ENCODE measurements at places on chromosomes 12 and 14.

DNA sequence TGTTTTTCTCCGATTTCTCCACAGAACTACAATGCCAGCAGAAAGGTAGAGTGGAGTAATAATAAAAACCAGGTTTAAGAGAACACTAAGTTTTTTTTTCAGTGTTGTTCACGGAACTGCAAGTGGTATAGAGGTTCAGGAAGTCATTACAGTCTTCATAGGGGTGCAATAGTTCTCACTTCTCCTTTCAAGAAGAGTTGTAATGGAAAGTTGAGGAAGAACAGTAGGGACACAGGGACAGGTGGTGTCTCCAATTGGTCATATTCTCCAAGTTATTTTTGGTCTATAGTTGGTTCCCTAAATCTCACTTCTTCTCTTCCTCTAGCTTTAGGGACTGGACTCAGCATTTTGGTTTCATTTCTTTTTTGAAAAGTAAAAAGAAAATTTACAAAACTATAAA is 894.0 kb downstream of the NRXN3 start:
- no peak for DNase-seq

DNA sequence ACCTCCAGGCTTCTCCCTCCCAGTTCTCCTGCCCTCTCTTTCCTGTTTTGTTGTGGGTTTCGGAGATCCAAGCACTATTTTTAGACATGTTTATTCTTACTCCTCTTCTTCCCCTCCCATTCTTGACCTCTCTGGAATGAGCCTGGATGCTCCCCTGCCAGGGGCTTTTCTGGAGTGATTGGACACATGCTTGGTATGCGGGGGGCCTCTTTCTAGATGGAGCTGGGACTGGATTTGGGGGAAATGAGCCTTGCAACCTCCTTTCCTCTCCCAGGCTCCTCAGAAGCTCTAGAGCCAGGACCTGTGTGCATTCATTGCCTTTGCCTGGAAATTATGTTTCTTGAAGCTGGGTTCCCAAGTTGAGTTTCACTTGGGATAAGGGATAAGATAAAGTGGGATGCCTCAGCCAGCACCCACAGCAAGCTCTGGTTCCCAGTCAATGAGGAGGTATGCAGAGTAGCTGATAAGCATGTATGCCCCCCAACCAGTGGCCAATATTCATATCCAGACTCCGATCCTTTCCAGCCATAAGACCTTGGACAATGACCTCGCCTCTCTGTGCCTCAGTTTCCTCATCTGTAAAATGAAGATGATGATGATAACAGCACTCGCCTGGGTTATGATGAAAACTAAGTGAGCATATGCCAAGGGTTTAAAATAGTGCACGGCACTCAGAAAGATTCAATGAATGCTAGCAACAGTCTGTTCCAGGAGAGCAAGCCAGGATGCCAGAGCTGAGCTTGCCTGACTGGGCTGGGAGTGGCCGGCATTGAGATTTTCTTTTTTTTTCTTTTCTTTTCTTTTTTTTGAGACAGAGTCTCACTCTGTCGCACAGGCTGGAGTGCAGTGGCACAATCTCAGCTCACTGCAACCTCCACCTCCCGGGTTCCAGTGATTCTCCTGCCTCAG is 97.8 kb downstream of the SCARB1 start:
- no peak for DNase-seq

DNA sequence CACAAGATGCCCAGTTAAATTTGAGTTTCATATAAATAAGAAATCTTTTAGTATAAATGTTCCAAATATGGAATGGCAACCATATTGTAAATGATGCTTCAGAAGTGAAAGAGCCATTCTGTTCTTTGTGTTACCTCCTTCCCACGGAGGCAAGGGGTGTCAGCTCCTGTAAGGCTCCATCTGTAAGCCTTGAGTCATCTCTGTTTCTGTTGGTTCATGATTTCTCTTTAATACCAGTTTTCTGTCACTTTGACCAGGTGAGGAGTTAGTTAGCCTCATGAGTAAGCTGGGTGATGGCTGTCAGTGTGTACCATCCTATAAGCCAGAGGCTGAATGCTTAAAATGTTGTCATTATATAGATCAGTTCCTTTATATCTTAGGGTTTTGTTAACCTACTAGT is 61.9 kb downstream of the TMEM30B start:
- no peak for DNase-seq

GRCh38 chr12:82874945-82875344 is 188.2 kb downstream of the TMTC2 start:
- no peak for DNase-seq

DNA sequence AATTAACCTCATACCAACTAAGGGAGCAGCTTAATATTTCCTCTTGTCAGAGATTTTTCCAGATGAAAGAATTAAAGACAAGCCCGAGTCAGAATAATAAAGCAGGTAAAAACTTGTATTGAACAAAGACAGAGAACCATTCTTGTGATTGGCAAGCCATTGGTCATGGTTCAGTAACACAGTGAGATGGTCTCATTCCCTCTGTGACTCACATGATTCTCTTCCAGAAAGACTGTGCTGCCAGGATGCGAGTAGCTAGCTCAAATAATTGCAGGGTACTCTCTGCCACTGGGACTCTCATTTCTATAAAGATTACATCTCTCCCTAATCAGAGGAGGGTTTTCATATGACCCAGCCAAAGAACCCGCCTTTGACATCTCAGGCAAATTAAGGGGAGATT is 179.4 kb downstream of the PHLDA1 start:
- no peak for DNase-seq

- DNase-seq, result no peak
Measured at GRCh38 chr12:66055837-66056319, 74.7 kb downstream of the LLPH start.

DNA sequence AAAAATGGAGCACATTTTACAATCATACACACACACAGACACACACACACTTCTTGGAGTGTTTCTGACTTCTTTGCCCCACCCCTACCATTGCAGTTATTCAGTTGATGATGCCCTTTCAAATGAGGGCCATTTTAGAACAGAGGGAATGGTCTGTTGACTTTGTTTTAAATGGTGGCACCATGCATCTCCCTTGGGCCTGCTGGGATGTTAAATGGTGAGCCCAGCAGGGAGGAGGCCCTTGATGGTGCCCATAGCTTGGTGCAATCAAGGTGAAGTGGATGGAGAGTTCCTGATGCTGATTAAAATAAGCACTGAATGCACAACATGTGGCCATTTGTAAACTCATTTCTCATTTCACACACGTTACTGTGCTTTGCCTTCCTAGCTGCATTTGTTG is 13.3 kb downstream of the C12orf75 start:
- DNase-seq, result no peak

DNA sequence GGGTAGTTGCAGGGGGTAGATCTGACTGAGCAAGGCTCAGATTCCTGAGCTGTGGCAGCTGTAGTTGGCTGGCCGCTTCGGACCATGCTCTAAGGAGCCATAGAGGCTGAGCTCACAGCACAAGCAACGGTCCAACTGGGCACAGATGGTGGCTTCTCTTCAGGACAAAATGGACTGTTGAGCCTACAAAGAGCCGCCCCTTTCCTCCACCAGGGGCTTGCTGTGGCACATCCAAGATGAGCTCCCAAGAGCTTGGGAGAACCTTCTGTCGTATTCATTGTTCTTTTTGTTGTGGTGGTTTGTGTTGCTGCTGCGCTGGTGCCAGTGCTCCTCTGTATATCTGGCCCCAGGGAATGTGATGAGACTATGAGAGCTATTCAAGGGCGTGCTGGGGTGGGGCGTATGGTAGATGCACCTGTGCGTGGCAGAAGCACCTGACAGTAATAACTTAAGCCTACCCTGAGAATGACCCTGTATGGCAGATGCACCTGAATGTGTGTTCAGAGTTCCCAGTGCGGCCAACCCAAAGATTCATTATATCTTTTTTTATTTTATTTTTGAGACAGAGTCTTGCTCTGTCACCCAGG is 17.8 kb upstream of the LGALS3 start:
- no peak for DNase-seq

DNA sequence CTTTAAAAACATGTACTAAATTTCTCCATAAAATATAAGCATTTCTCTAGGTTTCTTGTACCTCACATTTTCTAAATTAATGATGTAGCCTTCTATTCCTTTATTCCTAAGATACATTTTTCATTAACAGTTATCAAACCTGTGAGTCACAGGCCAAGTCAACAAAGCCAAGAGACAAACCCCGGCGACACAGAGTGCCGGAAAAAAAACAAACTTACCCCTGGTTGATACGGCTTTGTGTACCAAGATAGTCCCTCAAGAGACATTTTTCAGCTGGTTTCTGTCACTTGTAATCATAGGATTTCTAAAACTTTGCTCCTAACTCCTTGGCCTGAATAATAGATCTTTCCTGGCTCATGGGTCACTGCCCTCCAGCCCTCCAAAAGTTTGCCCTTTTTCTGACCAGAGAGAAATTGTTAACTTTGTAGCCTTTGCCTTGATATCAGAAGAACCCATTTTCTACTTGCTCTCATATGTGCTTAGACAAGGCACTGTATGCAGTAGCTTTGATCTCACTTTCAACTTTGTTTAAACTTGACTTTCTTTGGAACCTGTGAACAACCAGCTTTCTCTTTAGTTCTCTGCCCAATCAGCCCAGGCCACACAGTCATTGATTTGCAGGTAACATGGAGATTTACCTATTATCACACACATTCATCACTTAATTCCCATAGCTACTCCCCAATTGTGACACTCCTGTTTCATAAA is 172.2 kb downstream of the PRKD1 start:
- DNase-seq, result no peak

GRCh38 chr12:116060764-116061163 is 216.7 kb downstream of the MED13L start:
- DNase-seq, result no peak

GRCh38 chr14:38999949-39000348 is 103.1 kb downstream of the SEC23A start:
- no peak for DNase-seq

DNA sequence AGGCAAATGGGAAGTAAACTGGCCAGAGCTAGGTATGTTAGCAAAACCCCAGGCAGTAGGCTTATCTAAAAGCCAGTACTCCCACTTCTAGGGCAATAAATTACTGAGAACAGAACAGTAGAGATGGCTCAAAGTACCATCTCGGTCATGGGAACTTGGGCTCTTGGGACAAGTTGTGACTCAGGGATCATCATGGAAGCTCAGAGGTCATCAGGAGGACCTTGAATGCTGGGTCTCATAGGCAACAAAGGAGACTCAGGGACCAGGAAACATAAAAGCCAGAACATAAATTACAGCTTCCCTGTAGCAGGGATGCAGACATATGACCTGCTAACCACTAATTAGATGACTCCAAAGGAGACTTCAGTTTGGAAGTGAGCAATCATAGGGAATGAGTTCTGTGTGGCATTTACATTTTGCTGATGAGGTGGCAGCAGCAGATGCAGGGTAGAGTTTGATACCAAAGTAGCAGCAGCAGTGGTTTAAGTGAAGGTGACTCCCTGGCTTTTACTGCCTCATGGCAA is 97.6 kb upstream of the SCAF11 start:
- DNase-seq, result no peak

DNA sequence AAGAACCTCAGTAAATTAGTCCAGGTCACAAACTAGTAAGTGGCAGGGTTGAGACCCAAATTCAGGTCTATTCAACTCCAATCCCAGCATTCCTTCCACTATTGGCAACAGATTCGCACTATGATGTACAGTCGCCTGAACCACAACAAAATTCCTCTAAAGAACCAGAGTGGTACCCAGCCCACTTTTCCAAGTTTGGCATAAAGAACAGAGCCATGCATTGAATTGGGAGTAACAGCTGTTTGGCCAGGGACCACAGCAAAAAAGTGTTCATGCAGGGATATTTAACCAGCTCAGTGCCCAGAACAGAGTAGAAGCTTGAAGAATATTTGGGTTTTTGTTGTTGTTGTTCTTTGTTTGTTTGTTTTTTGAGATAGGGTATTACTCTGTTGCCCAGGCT is 9.7 kb downstream of the TC2N start:
- no peak for DNase-seq

DNA sequence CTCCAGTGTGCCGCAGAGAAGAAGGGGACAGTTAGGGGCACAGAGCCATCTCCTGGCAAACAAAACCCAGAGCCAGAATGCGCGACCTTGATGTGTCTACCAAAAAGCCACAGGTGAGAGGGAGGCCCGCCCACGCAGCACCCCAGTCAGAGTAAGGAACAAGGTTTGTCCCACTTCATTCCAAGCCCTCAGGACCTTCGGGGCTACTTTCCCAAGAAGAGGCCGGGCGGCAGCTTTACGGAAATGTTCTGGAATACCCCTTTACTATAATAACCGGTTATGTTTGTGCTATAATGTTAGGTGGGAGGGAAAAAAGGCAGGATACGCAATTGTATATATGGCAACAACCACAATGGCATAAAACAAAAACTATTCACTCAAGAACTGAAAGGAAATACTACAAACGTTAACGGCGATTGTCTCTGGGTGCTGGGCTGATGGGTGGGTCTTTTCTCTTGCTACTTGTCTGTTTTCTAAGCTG is 12.3 kb downstream of the CCDC88C start:
- no peak for DNase-seq

DNA sequence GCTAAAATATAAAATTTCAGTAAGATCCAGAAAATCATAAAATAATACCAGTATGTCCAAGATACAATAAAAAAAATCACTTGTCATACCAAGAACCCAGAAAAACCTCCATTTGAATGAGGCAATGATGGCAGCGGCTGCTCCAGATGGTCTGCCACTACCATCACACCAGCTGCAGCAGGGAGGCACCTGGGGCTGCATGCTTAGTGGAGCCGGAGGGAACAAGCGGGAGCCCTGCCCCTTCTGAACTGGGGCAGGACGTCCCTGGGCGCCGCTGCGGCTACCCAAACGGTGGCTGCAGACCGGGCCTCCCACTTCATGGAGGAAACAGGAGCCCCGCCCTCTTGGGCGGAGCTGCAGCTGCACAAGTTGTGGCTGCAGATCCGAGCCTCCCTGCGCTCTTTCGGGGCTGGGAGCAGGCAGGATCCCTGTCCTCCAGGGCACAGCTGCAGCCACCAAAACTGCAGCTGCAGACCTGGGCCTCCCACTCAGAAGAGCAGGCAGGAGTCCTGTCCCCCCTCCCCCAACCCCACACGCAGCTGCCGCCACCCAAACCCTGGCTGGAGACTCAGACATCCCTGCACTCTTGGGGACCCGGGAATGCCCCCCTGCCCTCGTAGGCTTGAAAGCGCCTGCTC is 36.1 kb upstream of the OR5AU1 start:
- DNase-seq, result no peak

DNA sequence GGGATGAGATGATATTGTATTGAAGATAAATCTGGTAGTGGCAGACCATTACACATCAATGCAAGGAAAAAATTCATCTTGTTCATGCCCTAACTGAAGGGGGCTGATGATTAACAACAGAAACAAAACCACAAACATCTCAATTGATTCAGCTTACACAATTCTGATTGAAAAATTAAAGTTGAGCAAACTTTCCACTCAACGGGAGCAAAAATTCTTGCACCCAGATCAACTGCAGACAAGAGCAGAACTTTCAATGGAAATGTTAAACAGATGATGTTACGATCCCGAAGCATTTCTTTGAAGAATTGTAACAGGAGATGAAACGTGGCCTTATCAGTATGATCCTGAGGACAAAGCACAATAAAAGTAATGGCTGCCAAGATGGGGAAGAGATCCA is 172.4 kb upstream of the SOX5 start:
- no peak for DNase-seq

DNA sequence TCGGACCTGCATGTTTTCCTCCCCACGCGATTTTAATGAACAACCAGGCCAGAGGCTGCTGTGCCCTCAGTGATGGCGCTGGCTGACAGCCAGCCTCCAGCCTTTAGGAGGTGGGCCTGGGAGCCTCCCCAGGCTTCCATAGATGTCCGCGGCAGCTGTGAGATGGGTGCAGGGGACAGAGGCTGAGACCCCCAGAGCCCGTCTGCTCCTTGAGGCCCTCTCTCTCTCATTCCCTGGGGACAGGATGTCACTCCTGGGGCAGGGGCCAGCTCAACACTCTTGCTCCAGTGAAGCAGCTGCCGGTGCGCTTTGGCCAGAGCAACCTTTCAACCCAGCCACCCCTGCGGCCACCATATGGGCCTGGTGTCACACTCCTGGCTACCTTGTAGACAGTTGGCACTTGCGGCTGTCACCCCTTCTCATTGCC is 24.8 kb downstream of the MVK start:
- no peak for DNase-seq

All from urinary bladder (tissue), 4 donors.